ENCODE measurements at places on chromosomes 2 and 18. TPM values are rescaled to one million over a fixed set of nuclear protein-coding genes. Genes with fewer than 3 reads are reported as not detected.

BABAM2 gene
- total RNA-seq: 42.3 TPM

SERPINB13 gene
- not detected for total RNA-seq

IKZF2 gene
- 0.80 TPM for total RNA-seq

PFN4 gene
- not detected for total RNA-seq

SKOR2 gene
- not detected for total RNA-seq

ASB18 gene
- not detected for total RNA-seq

MYL12A gene
- 1,097 TPM for total RNA-seq

GRHL1 gene
- 0.14 TPM for total RNA-seq

B3GNT7 gene
- 0.18 TPM for total RNA-seq

Data from G401 (cell line).